ENCODE measurements at places on chromosomes 13 and 19.
A peak's percentile ranks its signal among the peaks of the same experiment; 100 is the strongest.

- DNase-seq, result no peak
Observed at GRCh38 chr19:13381827-13382632, 124.2 kb downstream of the CACNA1A start.

GRCh38 chr19:15280915-15281683, 48.9 kb upstream of the EPHX3 start:
- no peak for DNase-seq

- peak; percentile 84 for DNase-seq
Observed at GRCh38 chr19:35495107-35496064, 5.1 kb upstream of the KRTDAP start.

- DNase-seq, result no peak
Observed at GRCh38 chr19:50344661-50345318, 15.6 kb upstream of the KCNC3 start.

DNA sequence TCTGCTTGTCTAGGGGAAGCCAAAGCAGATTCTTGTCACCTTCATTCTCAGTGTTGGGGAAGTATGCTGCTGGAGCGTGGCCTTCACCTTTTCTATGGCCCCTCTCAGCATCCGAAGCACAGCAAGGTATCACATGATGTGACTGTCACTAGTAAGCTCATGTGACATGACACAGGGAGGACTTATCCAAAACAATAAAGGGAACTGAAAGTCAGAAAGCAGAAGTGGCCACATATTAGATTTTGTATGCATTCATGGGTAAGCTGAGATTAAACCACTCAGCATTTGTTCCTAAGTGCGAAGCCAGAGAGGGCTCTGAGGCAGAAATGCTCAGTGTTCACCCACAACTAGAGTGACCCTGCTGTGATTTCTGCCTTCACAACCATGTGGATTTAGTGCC, 72.8 kb upstream of the PCDH8 start:
- no peak for DNase-seq

GRCh38 chr13:72112216-72112615, 245.2 kb upstream of the DACH1 start:
- no peak for DNase-seq

Data from activated CD4-positive, alpha-beta T cell treated with anti-CD3 and anti-CD28 coated beads, Interleukin-2, amount 50 U/mL, for 48 hours (primary cell).